H54 (cell line): ENCODE measurements at places on chromosomes 2 and 18.

- DNase-seq = no peak
Observed at GRCh38 chr2:26559044-26559405, 81.1 kb upstream of the OTOF start.

DNA sequence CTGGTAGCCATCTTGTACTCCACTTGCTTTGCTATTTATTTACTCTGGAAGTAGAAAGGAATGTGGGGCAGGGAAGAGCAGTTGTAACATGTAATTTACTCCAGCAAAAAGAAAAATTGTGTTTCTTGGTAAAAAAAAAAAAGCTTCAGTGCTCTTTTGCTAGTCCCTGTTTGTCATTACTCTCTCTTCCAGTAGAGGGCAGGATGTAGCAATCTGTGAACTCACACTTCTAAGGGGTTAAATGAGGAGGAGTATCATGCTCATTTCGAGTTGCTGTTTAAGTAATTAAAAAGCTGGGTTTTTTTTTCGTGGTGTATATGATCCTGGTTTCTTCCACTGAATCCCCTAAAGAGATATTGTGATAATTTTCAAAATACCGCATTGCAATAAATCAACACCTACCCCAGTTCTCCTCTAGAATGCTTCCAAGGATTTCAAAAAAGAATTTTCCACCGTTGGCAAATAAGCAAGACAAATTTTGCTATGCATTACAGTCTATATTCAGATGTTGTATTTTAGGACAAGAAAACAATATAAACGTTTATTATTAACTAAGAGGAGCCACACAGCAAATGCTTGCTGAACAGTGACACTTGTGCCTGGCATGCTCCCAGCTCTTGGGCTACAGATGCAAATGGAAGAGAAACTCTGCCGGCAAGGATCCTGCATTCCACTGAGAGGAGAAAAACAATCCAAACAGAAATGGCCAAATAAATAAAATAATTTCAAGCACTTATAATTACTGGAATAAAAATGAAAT, 261.6 kb downstream of the ASXL3 start:
- DNase-seq = no peak

GRCh38 chr18:37497853-37498518, 67.6 kb downstream of the CELF4 start:
- no peak for DNase-seq

- DNase-seq = no peak
Observed at GRCh38 chr2:86243950-86244733, 44.9 kb downstream of the MRPL35 start.

DNA sequence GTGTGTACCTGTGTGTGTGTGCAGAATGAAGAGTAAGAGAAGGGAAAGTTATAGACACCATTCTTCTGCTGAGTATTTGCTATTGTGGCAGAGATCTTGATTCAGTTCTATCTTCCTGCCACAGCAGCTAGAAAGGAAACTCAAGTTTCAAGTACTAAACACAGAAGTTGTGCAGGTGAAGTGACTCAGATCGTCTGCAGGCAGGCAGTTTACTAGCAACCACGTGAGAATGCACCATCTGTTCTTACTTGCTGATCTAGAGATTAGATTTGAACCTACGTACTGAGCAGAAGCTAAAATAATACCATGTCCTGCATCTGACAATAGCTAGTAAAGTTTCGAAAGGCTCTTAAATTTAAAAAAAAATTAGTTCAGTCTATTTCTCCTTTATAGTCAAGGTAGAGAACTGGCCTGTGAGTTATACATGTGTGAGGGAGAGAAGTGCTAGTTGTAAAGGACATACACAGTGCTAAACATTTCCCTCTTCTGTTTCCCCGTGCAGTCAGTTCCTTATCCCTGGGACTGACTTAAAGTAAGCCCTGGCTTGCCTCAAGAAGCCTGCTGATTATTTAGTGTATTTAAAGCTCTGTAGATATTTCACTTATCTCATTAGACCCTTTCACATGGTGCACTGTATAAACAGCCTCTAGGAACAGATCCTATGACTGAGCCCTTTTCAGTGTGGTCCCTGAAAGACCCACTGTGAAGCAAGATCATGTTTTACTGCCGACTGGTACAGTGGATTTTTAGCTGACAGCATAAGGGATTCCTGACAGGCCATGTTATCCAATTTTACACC, 45.0 kb downstream of the SLC38A11 start:
- DNase-seq = no peak

GRCh38 chr2:227862741-227863588, 8.5 kb upstream of the DAW1 start:
- peak; percentile 92 for DNase-seq

DNA sequence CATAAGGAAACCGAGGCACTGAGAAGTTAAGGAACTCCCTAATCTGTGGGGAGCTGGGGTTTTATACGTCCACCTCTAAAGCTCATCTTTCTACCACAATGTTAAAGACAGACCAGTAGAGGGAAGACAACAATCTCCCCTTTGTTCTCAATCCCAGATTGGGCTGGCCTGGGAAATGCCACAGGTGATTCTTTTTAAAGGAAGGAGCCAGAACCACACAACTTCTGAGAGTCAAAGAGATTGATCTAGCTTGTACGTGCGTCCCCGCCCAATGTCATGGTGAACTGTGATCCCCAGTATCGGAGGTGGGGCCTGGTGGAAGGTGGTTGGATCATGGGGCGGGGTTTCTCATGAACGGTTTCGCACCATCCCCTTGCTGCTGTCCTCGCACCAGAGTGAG, 81.8 kb upstream of the LCLAT1 start:
- DNase-seq = no peak

- DNase-seq = no peak
Observed at GRCh38 chr2:120682654-120683053, 53.0 kb upstream of the GLI2 start.

DNA sequence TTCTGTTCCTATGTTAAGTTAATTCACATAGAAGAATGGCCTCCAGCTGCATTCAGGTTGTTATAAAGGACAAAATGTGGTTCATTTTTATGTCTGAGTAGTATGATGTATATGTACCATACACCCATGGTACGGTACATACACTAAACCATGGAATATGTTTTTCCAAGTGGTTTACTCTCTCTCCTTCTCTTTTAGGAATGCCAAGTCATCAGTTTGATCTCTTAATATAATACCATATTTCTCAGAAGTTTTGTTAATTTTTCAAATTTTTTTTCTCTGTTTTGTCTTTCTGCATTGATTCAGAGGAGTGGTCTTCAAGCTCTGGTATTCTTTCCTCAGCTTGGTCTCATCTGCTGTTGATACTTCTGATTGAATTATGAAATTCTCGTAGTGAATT, 230.9 kb downstream of the DSEL start:
- DNase-seq = no peak

DNA sequence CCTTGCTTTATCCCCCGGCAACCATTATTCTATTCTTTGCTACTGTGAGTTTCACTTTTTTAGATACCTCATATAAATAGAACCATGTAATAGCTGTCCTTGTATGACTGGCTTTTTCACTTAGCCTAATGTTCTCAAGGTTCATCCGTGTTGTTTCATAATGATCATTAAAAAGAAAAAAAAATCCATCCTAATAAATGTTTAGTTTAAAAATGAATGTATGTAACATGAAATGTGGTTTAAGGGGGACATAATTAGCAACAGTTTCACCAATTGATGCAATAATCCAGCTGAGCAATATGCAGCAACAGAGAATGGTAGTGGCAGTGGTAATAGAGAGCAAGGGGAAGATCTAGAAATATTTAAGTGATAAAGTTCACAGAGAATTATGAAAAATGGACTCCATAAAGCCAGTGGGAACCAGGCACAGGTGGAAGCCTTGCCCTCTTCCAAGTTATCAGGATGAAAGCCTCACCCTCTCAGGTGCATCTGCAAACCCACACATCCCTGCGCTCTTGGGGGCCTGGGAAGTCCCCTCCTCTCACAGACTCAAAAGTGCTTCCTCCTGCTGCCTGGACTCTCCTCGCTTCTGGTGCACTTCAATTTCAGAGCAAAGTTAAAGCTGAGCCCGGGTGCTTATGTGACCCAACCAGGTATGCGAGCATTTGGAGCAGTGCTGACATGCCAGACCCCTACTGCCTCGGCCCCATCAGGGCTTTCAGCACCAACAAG, 1403.3 kb upstream of the SLC39A10 start:
- DNase-seq = no peak

- DNase-seq = no peak
Observed at GRCh38 chr2:115480741-115481140, 1038.3 kb downstream of the DPP10 start.

GRCh38 chr2:100675373-100675772, 112.6 kb downstream of the PDCL3 start:
- no peak for DNase-seq

DNA sequence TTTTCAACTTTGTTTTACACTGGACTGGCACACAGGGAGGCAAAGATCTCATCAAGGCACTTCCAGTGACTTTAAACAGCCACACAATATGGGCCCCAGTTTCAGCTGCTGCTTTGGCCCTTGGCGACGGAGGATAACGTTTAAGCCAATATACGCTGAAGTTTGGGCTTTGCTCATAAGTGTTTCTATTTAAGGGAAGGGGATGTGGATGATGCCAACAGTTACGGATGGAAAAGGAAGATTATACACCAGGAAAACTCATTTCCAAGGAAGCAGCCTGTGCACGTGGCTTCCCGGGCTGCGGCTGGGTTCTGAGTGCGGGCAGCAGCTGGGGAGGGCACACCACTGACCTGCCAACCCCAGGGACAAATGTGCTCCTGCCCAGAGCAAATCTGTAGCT, 151.1 kb downstream of the SH3BP4 start:
- no peak for DNase-seq

- DNase-seq = no peak
Observed at GRCh38 chr2:5697562-5697961, 5.4 kb downstream of the SOX11 start.

DNA sequence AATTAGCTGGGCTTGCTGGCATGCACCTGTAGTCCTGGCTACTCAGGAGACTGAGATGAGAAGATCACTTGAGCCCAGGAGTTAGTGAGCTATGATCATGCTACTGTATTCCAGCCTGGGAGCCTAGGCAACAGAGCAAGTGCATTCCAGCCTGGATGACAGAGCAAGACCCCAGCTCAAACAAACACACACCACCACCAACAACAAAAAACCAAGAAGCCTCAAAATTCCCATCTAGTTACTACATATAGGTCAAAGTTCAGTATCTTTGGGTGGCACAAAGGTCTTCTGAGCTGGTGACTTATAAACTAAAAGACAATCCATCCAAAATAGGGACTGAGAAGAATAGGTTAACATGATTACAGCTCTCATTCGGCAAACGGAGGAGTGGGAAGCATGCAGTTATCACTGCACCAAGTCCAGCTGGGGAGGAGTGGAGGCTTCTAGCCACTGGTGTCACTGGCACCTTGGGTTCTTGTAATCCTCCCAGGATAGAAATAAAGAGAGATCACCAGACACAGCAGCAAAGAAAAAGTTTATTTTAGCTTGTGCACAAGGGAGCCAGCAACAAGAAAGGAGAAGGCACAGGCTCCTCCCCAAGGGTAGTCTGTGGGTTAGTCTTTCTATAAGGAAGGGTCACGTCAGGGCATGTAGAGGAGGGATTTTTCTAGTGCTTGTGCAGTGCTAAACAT, 57.4 kb downstream of the SH2D6 start:
- DNase-seq = no peak

- DNase-seq = no peak
Observed at GRCh38 chr2:215870986-215871385, 142.4 kb downstream of the MREG start.
